ENCODE measurements at places on chromosomes 11 and 22.

DNA sequence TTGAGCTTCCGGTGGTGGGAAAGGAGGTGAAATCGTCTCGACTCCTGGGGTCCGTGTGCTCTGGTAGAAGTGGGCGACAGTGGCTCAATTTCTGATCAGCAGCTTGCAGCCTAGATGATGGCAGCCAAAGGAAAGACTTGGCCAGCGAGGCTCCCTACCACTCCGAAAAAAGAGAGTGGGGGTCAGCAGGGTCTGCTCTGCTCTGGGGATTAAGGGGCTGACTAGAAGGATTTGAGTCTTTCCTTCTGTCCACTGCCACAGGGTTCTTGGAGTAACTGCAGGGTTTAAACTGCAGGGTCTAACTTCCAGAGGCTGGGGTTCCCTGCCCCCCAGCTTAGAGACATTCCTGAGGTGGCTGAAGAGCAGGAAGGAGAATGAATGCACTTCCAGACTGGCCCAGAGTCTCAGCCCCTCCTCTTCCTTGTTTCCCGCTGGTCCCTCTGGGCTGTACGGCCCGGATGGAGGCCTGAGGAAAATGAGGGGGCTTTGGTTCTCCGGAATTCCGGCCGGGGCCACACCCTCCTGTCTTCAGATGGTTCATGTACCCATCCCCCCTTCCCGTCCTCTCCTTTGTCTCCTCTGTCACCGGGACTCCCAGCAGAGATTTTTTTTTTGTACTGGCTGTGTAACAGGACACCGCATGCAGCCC, 907 bp downstream of the SERPINH1 start:
- DNase-seq, result peak; percentile 86

DNA sequence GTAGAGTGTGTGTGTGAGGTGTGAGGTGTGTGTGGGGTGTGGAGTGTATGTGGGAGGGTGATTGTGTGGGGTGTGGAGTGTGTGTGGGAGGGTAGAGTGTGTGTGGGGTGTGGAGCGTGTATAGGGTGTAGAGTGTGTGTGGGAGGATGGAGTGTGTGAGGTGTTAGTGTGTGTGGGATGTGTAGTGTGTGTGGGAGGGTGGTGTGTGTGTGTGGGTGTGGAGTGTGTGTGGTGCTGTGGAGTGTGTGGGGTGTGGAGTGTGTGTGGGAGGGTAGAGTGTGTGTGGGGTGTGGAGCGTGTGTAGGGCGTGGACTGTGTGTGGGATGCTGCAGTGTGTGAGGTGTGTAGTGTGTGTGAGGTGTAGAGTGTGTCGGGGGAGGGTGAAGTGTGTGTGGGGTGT, 356.1 kb downstream of the CADM1 start:
- no peak for DNase-seq

- DNase-seq, result no peak
Observed at GRCh38 chr11:27596388-27596787, 89.8 kb upstream of the LIN7C start.

- no peak for DNase-seq
Observed at GRCh38 chr11:87405843-87406242, 368.1 kb downstream of the TMEM135 start.

- peak; percentile 80 for DNase-seq
Observed at GRCh38 chr11:9757809-9758636, 94.1 kb downstream of the SWAP70 start.

GRCh38 chr11:128374026-128374425, 213.3 kb downstream of the ETS1 start:
- no peak for DNase-seq

DNA sequence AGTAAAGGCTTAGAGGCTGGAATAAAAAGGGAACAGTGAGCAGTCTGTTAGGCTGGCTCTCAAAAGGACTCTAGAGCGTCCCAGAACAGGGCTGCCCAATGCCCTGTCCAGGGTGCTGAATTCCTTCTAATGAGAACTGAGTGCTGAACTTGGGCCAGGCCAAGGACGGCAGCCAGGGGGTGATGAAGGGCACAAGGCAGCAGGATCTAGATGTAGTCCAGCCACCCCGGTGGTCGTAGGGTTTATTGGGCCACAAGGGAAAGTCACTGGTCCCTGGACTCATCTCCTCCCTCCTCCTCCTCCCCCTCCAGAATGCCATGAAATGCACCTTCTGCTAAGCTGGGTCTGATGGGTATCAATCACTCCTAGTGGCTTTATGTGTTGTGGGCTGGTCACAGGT, 19.2 kb downstream of the NPTXR start:
- peak; percentile 81 for DNase-seq

DNA sequence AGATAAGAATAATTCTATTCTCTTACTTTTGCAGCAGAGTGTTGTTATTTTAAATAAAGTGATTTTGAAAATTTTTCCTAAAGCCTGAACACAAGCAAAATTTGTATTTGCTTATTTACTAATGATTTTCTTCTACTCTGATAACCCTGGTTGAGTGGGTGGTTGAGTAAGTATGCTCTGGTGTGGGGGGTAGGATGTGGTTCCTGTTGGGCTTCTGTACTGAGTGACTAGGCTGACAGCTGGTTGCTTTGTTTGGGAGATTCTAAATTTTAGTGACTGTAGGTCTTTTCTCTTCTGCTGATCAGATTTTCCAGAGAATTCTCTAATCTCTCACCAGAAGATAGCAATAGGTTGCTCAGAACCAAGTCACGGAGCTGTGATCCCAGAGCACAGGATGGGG, 61.6 kb downstream of the METTL15 start:
- peak; percentile 5 for DNase-seq
